ENCODE measurements at places on chromosomes 3 and 15.

GRCh38 chr3:147797095-147797494 is 387.9 kb downstream of the ZIC1 start:
- DNase-seq: no peak

- DNase-seq: no peak
Measured at GRCh38 chr15:75051191-75051608, 27.8 kb downstream of the PPCDC start.

GRCh38 chr3:118946449-118946848 is 88.2 kb downstream of the IGSF11 start:
- DNase-seq: no peak

DNA sequence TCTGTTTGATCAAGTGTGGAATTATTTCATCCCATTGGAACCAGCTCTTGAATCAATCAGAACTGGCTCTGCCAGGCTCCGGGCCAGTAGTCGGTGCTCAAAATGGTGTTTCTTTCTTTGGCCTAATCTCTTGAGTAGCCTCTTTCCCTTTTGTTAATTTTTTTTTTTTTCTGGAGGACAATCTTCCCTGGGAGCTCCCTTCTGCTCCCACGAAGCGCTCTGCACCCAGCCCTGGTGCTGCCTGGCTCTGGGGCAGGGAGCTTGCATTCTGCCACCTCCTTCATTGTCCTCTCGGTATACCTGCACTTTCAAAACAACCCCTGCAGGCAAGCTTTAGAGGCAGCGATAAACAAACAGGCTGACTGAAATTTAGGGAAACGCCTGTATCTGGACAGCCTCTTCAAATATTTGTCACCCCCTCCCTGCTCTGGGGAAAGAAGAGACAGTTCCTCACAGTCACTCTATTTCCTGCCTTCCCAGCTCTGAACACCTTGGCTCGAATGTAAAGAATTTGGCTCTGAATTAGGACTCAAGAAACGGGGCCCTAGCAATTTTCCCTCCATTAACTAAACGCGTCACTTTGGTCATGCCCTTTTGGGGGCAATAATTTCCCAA is 1.1 kb upstream of the THSD4 start:
- DNase-seq: no peak

- no peak for DNase-seq
Measured at GRCh38 chr15:50189633-50190032, 7.6 kb downstream of the SLC27A2 start.

- DNase-seq: no peak
Measured at GRCh38 chr3:24683633-24684384, 189.2 kb upstream of the THRB start.
